ENCODE measurements at places on chromosomes 4 and X.
A peak's percentile ranks its signal among the peaks of the same experiment; 100 is the strongest.

- no peak for DNase-seq
Measured at GRCh38 chr4:10977534-10977933, 293.0 kb upstream of the CLNK start.

- DNase-seq, result peak; percentile 85
Measured at GRCh38 chrX:154368630-154369448, 5.6 kb downstream of the FLNA start.

- no peak for DNase-seq
Measured at GRCh38 chr4:71532407-71532806, 193.6 kb downstream of the SLC4A4 start.

DNA sequence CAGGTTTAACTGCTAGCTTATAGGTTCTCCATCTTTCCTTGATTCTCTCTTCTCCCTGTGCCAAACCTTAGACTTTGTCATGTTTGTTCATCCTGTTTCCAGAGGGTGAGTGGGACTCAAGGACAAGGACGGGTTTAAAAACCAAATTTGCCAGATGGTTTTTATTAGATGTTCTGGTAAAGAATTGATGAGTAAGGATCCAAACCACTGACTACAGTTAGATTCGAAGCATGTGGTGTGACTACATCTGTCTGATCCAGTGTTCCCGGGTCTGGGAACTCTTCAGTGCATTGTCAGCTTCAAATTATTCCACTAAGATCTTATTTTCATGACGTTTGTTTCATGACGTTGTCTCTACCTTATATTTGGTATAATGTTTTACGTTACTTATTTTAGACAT is 37.5 kb downstream of the MTMR1 start:
- no peak for DNase-seq

DNA sequence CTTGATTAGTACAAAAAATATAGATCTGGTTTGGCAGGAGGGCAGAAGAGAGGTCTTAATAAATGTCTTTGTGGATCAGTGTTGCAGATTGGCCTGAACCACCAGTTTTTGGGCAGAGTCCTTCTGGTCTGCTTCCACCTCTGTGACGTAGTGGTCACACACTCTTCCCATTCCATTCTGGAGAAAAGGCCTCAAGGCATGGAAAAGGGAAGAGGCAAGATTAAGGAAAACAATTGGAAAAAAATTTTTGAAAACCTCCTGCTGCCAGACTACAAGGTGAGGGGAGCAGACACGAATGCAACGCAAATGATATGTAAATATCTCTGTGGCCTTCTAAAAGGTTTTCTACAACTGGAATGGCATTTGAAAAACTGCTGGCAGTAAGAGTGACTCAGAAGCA is 24.3 kb upstream of the FAM47C start:
- DNase-seq, result no peak

GRCh38 chr4:2135083-2135482 is 76.0 kb downstream of the NAT8L start:
- DNase-seq, result no peak
